Activated effector memory CD4-positive, alpha-beta T cell treated with anti-CD3 and anti-CD28 coated beads, Interleukin-2, amount 50 U/mL, for 16 hours (primary cell): ENCODE measurements at places on chromosomes 4 and X.

- DNase-seq = no peak
These were observed 28.0 kb upstream of the GLRA2 start for GRCh38 chrX:14501327-14501726.

DNA sequence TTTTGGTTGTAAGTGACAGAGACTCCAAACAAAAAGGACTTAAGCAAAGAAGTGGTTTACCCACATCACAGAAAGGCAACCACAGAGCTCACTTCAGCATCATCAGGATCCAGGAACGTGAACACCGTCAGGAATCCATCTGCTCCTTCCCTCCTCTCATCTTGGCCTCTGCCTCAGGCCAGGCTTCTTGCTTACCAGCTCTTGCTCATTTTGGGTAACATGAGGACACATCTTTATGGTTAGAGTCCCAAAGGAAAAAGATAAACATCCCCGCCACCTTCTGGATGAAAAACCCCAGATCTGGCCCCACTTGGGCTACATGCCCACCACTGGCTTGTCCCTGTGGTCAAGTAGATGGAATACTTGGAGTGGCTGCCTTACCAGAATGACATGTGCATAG lies 176.8 kb upstream of the RPL34 start:
- DNase-seq = no peak

GRCh38 chrX:118948270-118948669 lies 26.1 kb upstream of the LONRF3 start:
- no peak for DNase-seq

- DNase-seq = no peak
These were observed 468.6 kb downstream of the INPP4B start for GRCh38 chr4:142377342-142378091.

DNA sequence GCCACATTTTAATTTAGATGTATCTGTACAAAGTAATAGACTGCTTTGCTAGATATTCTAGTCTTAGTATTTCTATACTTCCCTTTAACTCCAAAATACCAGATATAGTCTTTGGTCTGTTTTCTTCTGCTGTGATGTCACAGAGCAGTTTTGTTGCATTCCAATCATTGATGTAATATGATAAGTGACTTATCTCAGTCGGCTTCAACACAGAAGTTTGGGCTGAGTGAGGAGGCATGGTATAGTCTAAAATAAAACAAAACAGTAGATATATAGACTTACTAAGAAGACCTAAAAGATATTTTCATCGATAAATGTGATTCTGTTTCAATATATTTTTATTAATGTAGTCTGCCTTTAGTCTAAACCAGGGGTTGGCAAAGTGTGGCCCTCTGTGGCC lies 169.9 kb downstream of the DCK start:
- no peak for DNase-seq

DNA sequence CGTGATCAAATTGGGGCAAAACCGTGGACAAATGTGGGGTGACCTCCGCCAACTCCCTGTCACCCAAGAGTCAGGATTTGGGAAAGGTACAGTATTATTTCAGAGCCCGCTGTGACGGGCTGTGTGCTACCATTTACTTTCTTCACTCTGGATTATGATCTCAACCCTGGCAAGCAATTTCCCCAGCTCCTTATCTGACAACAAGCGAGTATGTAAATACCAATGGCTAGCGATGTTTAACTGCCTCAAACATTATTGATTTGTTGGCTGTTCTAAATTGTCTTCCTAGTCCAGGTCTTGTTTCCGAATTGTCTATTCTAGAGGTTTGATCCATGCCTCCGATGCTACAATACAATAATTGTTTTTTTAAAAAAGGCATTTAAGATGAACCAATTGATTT lies 17.7 kb upstream of the PITX2 start:
- no peak for DNase-seq

DNA sequence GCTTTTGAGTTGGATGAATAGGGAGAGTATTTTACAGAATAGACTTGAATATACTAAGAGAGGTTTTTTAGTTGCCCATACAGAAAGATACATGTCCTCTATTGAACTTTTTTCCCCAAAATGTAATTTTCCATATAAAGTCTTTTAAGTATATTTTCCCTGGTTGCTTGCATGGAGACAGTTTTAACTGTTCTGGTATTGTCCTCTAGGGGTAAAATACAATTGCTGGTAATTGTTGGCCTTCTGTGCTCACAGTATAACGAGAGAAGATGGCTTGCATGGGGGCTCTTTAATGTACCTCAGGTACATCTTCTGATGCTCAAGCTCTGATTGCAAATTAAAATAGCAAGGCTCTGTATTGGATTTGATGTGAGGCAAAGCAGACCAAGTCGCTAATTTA lies 136.1 kb downstream of the ARX start:
- no peak for DNase-seq

DNA sequence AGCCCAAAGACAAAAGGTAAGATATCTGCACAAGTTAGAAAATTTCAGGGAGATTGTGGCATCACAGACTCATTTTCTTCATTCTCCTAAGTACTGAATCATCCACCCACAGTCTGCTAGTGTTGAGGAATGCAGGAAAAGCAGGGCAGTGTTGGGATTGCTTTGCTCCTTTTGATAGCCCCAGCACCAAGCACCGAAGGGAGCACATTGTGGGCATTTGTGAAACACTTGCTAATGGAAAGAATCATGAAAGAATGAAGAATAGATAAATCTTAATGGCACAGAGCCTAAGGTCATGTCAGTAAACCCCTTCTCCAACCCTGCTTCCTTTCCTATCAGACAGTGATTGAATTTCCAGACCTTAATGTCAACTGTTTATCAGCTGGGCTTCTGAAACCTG lies 103.1 kb upstream of the GPRIN3 start:
- no peak for DNase-seq

- no peak for DNase-seq
These were observed 22.8 kb downstream of the DTHD1 start for GRCh38 chr4:36304138-36304681.

GRCh38 chr4:147736458-147736857 lies 4.6 kb downstream of the ARHGAP10 start:
- DNase-seq = no peak

GRCh38 chr4:26424838-26425237 lies 65.4 kb downstream of the CCKAR start:
- DNase-seq = no peak

DNA sequence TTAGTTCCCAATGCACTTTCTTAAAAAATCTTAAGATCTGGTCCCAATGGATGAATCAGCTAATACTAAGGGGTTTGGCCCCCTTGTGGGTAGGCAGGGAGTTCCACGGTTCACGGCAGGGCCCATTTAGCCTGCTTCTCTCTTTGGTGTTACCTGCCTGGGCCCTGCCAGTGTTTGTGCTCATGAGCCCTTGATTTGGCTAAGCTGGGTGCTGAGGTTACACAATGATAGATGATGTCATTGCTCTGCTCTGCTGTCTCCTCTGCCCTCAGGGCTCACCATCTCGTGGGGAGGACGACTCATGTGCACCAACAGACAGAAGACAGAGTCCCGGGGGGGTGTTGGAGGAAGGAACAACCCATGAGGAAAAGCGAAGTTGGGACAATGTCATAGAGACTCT lies 24.4 kb downstream of the RTL5 start:
- no peak for DNase-seq

GRCh38 chrX:4844376-4844775 lies 1130.9 kb upstream of the PRKX start:
- no peak for DNase-seq

DNA sequence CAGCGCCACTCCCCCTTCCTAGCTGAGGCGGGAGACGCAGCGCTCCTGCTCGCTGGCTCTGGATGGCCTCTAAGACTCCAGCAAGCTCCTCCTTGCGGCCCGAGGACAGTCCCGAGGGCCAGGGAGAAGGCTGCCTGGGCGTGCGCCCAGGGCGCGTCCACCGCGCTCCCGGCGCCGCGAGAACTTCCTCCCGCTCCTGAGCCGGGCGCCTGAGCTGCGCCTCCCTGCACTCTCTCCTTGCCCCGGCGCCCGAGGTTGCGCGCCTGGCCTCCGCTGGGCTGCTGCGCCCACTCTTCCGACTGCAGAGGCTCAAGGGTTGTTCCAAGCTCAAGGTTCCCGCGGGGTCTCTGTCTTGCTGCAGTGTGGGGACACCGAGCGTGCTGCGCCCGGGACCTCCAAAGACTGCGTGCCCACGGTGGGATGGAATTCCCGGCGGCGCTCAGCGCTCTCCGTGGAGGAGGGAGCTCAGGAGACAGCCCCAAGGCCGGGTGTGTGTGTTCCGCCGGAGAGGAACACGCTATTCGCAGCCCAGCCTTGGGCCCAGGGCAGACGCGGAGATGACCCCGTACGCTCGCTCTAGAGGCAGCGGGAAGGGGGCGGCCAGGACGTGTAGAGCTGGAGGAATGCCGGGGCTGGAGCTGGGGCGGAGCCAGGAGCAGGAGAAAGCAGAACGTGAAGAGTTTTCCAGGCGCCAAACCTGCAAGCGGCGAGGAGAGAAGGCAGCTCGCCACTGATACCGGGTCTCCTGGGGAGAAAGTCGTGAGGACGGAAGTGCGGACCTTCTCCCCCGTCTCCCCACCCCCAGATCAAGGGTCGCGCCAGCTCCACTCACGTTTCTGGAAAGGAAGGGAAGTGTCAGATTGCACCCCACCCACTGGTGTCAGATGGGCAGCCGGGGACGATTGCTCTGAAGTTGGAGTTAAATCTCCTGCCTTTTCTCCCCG lies at the start of gene ARHGAP6:
ARHGAP6 (minus strand) TSS at position 753 of the 944 bp plus-strand sequence. CDS start 1,092 bp downstream, outside the sequence.
- DNase-seq = no peak

DNA sequence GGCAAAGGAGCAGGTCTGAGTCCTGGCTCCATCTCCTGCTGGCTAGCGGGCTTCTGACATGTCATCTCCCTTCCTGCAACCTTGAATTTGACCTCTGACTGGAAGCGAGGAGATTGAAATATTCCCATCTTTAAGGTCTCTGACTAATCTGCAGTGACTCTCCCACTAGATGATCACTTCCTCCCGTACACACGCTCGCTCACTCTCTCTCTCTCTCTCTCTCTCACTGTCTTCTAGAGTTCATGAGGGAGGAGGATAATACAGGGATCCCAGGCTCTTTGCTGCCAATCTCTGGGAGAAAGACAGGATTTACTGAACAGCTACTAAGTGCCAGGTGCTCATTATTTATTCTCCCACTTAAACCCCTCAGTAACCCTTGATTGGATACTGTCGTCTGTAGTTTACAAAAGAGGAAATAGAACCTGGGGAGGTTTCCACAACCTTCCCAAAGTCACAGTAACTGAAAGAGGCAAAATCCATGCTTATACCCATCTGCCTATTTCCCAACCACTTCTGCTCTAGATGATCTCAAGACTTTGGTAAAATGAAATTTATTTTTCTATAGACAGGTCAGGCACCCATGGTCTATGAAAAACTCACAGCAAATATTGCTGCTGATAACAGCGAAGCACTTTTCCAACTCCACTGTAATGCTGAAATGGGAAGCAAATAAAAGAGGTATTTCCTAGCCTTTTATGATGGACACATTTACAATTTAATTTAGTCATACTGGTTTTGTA lies 193.5 kb upstream of the C1QTNF7 start:
- no peak for DNase-seq

- no peak for DNase-seq
These were observed 160.1 kb upstream of the FSTL5 start for GRCh38 chr4:162323919-162324318.

- no peak for DNase-seq
These were observed 583.9 kb downstream of the NLGN4X start for GRCh38 chrX:5644776-5645175.

- DNase-seq = no peak
These were observed 74.0 kb downstream of the CPZ start for GRCh38 chr4:8666581-8666980.

- no peak for DNase-seq
These were observed 39.4 kb downstream of the STIM2 start for GRCh38 chr4:26899991-26900390.

GRCh38 chr4:110681381-110681780 lies 58.5 kb upstream of the PITX2 start:
- DNase-seq = no peak

DNA sequence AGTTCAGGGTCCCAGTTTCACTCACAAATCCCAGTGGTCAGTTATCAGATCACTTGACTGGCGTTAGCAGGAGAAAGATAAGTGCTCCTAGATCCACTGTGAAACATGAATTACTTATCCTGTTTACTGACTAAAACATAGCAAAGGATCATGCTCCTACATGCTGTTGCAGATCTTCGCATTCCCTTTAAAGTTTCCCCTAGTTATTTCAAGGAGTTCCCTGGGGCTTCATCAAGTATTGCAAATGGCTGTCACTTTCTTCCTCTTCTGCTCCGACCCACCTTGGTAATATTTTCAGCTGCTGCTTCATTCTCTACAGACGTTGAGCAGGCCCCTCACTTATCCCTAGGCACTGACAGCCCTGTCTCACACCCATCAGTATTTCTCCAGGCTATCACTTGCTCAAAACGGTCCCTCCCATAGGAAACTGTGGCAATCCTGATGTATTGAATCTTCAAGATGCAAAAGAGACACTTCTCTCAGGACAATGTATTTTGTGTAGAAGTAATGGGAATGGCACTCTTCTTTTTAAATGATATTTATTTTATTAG lies 466.0 kb downstream of the INPP4B start:
- DNase-seq = no peak

DNA sequence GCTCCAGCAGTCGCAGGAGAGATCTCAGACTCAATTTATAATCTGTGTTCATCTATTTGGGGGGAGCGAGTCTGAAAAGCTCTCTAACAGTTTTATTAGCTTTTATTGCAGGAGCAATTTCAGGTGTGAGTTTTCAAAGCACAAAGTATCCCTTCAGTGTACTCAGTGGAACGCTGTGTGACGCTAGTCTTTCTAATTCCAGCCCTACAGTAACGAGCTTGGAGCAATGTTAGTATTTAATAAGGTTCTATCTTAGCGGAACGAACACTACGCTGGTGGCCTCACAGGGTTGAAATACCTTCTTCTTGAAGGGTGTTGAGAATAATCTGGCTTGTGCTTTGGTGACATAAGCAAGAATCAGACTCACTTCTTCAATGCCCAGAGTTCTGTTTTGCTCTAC lies 8.4 kb downstream of the HS3ST1 start:
- no peak for DNase-seq

GRCh38 chrX:150421816-150422215 lies 58.7 kb downstream of the MAMLD1 start:
- no peak for DNase-seq
